ENCODE measurements at places on chromosomes 16 and 17.

- no peak for DNase-seq
These were observed 104.6 kb upstream of the ZFHX3 start for GRCh38 chr16:73152386-73153125.

- DNase-seq: no peak
These were observed 161.6 kb downstream of the PPM1E start for GRCh38 chr17:58917228-58917627.

DNA sequence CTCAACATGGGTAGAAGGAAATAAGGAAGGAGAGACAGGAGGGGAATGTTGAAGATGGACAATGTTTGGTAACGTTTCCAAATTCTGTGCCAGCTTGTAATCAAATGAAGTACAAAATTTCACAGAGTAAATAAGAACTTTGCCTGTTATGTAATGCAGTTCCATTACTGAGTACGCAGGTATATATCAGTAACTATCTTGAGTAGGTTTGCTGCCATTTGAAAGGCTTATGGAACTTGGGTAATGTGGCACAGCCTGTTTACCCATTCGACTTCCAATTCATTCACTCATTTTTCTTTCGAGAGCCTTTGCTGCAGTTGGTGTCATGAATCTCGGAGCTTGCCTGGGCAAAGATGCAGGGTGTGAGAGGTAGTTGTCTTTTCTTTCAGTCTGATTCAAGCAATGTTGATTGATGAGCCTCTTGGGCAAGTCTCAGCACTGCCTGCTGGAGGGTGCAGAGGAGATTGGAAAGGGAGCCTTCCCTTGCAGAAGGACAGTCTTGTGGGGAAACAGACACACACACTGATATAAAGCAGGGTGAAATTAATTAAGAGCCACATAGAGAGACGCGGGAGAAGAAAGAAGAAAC lies 53.4 kb downstream of the ZNF18 start:
- no peak for DNase-seq

GRCh38 chr17:55462711-55463110 lies 41.1 kb upstream of the MMD start:
- no peak for DNase-seq

- DNase-seq: no peak
These were observed 67.9 kb downstream of the N4BP1 start for GRCh38 chr16:48542020-48542473.

DNA sequence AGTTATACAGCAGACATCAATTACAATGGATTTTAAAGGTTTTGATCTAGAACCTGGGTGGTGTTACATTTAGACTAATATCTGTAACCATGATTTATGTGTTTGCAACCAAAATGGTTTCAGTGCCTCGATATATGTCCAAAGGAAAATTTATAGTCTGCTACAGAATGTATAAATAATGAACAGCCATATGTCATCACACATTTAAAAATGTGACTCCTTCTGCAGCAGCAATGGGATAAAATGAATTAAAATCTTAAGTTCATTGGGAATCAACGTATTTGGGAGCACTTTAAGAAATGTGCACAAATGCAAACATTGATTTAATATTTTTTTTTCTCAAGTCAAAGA lies 610.2 kb downstream of the TMEM114 start:
- DNase-seq: no peak

GRCh38 chr17:13353590-13353989 lies 248.1 kb downstream of the HS3ST3A1 start:
- DNase-seq: no peak

- no peak for DNase-seq
These were observed 250.0 kb downstream of the PRKCA start for GRCh38 chr17:66552371-66552770.

- no peak for DNase-seq
These were observed 298.3 kb upstream of the ERCC4 start for GRCh38 chr16:13621639-13622038.

- DNase-seq: no peak
These were observed 6.1 kb downstream of the KRT37 start for GRCh38 chr17:41418116-41418860.

DNA sequence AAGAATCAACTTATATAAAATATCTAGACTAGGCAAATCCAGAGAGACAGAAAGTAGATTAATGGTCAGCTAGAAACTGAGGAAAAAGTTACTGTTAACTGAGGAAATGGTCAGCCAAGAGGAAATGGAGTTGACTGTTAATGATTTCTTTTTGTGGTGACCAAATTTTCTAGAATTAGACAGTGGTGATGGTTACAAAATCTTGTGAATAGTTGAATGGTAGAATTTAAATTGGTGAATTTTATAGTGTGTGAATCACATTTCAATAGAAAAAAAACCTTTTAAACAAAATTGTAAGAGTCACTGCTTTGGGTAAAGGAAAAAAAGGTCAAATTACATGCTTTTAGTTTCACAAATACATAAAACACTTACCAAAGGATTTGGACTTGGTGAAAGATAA lies 30.0 kb downstream of the APPBP2 start:
- DNase-seq: no peak

- no peak for DNase-seq
These were observed 42.9 kb downstream of the LITAF start for GRCh38 chr16:11543661-11544393.

- DNase-seq: no peak
These were observed 10.3 kb upstream of the IL4R start for GRCh38 chr16:27303256-27304100.

DNA sequence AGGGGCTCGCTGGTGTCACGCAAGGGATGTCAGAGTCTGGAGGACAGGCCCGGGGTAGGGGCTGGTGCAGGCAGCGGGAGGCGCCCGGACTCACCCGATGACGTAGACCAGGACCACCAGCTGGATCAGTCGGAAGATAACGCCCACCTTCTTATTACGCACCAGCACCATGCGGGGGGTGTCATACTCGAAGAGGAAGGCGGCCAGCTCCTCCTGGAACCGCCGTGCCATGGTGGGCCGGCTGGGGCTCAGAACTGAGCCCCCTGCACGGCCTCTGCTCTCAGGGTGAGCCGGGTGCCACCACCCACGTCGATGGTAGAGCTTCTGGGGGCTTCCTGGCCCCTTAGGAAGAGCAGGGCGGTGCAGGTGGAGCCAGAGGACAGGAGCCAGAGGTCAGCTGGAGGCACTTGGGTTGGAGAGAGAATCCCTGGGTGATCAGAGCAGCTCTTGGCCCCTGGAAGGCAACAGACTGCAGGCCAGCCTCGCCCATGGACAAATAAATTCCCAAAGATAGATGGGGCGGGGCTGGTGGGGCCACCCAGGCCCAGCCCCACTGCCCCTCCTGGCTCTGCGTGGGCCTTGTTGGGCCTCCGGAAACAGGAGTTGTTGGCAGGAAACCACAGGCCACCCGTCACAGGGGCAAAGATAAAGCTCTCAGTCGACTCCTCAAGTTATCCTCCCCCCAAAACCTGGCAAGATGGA lies at the start of gene P2RX1:
TSS of gene P2RX1 (minus strand) at position 471 of the 702 bp plus-strand sequence. CDS start at position 231, 240 bp downstream.
- no peak for DNase-seq

GRCh38 chr17:77435272-77436057 lies 294.7 kb downstream of the SEC14L1 start:
- DNase-seq: no peak

GRCh38 chr17:8793649-8794048 lies 5.5 kb downstream of the MFSD6L start:
- DNase-seq: no peak

DNA sequence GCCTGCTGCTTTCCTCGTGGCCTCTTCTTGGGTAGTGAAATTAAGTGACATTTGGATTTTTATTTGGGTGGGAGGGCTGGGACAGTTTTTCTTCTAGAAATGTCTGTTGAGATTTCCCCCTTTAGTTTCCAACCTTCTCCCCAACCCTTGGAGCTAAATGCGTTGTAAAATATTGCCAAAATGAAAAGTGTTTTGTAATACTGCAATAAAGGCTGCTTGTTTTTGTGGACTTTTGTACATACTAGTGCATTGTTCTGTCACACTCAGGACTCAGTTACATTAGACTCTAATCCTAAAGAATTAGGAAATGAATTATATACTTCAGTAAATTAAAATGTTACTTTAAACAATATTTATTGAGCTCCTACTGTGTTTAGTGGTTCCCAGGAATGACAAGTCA lies 21.7 kb downstream of the HEATR9 start:
- DNase-seq: no peak

GRCh38 chr17:79248843-79249493 lies 174.3 kb downstream of the ENGASE start:
- no peak for DNase-seq

GRCh38 chr16:79261944-79262552 lies 338.5 kb downstream of the MAF start:
- DNase-seq: no peak

- DNase-seq: no peak
These were observed 181.1 kb downstream of the CCDC182 start for GRCh38 chr17:57563958-57564357.

GRCh38 chr16:50173316-50173715 lies 20.2 kb downstream of the TENT4B start:
- no peak for DNase-seq

- DNase-seq: peak; percentile 36
These were observed 16.4 kb upstream of the SLC16A11 start for GRCh38 chr17:7060165-7060891.

- peak; percentile 56 for DNase-seq
These were observed 22.9 kb upstream of the C16orf87 start for GRCh38 chr16:46853713-46854443.

DNA sequence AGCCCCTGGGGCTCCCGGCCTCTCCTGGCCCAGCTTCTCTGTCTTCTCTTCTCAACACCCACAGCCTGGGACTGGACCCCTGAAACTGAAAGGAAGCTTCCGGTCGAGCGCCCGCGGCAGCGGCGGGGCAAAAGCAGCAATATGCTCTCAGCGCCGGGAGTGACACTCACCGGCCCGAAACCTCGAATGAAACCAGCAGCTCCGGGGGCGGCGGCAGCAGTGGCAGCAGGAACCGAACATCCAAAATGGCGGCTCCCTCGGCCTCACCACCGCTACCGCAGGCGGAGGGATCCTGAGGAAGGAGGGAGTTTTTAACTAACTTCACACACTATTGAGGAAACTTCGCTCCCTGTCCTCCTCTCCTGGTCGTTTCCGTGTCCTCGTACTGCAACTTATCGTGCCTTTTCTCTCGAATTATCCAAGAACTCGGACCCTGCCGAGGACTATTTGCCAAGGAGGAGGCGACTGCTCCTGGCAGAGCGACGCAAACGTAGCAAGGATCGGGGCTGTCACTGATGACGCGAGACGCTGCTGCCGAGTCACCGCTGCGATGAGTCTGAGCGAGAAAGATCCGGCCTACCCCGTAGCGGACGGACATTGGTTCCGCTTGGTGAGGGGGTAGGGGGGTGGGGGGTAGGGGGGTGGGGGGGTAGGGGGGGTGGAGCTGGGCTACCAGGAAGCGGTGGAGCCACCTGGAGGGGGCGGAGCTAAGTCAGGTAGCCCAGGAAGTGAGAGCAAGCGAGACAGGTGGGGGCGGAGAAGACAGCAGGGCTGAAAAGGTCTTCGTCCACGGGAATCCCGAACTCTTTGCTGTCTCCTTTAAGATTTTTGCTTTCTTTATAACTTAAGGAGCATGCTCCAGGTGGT lies at the start of gene AP1G1:
TSS of gene AP1G1 (minus strand) at position 242 of the 867 bp plus-strand sequence. CDS start 19,355 bp downstream, outside the sequence.
- peak; percentile 86 for DNase-seq

DNA sequence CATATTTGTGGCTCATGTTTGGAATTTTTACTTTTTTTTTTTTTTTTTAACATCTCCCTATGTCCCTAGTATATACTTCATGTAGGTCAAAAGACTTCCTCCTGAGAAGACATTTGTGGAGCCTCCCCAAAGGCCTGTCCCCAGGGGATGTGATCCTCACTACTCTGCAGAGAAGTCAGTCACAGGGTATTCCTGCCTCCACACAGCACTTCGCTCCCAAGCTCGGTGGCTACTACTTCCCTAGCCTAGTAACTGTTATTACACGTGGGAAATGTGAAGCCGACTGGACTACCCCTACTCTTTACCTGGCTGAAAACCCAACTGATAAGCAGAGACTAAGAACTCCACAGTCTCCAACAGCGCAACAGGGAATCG lies 116.8 kb downstream of the HIC1 start:
- DNase-seq: no peak

DNA sequence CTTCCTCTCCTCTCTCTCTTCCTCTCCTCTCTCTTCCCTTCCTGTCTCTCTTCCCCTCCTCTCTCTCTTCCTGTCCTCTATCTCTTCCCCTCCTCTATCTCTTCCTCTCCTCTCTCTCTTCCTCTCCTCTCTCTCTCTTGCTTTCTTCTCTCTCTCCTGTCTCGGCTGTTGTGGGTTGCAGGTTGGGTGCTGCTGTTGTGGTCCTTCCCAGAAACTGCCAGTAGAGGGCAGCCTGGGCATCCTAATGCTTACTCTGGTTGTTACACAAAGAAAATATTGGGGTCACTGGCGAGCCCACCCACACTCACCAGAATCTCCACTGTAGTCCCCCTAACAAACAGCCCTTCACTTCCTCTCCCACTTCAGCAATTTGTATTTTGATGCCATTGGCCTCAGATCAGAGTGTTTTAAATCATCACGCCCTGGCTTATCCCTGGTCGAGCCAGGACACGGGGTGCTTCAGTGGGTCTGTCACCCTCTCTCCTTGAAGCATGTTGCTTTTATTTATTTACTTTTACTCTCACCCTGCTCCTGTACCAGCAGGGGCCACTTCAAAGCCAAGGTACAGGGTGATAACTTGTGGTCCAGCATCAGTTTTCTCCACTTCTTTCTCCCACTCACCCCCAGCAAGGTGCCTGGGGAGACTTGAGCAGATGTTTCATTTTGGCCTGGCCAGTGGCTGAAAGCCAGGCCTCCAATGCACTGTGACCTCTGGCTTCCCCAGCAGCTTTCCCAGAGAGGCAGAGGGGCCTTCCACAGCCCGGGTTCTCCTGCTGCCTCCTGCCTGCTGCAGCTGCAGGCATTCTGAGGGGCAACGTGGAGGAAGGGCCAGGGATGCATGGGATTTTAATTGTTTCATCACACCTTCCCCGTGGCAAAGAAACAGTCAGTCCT lies 4.7 kb upstream of the MMP15 start:
- DNase-seq: peak; percentile 50

DNA sequence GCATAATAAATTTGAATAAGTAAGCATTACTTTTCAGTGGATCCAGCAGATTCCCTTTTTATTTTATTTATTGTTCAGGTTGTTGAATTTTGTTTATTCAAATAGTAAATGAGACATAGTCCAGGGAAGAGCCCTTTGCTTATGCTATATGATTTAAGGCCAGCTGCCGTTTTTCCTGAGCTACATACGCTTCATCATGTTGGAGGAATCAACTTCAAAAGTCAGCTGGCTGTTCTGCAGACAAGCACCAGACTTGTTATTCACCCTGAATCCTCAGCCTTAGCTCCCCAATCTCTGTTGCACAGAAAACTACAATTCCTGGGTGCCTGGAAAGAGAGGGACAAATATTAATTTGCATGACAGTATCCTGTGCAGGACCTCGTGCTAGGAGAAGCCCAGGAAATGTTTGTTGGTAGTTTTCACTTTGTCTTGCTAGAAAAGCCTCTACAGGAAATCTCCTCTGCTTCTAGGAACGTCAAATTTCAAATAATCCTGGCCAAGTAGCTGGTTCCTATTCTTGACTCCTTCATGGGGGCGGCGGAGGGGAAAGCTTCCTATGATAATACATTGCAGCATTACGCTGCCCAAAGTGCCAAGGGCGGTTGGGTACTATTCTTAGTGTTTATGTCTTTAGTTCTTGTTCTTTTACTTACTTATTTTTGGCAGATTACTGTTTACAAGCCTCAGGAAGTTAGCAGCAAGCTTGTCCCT lies 101.6 kb downstream of the PRKCA start:
- no peak for DNase-seq
